ENCODE measurements at places on chromosomes 1 and 21.

DNA sequence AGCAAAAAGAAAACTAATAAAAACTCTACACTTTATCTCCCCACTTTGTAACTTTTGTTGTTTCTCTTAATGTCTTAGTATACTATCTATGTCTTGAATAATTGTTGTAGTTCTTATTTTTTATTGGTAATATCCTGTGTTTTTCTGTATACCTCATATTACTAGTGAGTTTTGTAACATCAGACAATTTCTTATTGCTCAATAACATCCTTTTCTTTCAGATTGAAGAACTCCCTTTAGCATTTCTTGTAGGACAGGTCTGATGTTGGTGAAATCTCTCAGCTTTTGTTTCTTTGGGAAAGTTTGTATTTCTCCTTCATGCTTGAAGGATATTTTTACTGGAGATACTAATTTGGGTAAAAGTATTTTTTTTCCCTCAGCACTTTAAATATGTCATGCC, 79.8 kb upstream of the LRRC8B start:
- no peak for DNase-seq

DNA sequence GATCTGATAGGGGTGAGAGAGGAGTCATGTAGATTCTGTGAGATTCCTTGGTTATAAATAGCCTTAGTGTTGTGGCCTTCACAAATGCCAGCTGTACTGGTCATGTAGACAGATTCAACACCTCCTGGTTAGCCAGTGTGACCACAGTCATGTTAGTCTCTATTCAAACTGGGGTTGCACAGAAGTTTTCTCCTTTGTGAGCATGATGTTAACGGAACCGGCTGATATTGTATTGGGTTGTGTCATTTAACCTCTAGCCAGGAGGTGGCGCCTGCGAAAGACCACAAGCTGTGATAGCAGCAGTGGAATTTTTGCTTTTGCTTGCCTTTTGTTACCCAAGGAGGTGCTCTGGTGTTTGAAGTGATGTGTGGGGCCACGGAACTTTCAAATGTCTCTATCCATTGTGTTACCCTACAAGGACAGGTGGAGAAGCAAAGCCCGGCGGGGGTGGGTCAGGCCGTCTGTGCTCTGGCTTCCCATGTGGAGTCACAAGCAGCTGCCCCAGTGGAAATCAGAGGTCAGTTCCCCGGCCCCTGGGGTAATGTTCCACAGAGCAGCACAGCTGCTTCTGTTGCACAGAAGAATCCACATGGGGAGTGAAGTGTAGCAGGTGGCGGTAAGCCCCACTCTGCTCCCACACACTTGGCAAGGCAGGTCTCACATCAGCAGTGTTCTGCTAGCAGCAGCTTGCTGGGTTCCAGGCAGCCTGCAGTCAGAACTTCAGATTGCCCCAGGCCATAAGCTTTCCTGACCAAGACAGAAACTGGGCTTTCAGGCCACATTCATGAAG, 112.6 kb downstream of the ADAMTS1 start:
- DNase-seq = peak; percentile 12

DNA sequence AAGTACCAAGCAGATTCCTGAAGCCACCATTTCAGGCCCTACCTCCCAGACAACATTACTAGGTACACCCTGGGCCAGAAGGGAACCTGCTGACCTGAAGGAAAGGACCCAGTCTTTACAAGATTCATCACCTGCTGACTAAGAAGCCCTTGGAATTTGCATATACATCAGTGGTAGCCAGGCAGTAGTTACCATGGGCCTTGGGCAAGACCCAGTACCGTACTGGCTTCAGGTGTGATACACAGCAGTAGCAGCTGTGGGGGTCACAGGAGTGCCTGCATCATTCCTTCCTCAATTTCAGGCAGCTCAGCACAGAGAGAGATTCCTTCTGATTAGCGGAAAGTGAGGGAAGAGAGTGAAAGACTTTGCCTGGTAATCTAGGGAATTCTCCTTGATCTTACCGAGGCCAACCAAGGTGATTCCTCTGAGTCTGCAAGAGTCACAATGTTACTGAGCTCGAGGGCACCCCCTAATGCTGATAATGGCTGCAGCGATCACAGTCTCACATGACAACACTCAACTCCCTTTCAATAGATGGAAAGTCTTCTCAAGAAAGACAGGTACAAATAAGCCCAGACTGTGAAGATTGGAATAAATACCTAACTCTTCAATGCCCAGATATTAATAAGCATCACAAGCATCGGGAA, 22.0 kb upstream of the UHMK1 start:
- no peak for DNase-seq

DNA sequence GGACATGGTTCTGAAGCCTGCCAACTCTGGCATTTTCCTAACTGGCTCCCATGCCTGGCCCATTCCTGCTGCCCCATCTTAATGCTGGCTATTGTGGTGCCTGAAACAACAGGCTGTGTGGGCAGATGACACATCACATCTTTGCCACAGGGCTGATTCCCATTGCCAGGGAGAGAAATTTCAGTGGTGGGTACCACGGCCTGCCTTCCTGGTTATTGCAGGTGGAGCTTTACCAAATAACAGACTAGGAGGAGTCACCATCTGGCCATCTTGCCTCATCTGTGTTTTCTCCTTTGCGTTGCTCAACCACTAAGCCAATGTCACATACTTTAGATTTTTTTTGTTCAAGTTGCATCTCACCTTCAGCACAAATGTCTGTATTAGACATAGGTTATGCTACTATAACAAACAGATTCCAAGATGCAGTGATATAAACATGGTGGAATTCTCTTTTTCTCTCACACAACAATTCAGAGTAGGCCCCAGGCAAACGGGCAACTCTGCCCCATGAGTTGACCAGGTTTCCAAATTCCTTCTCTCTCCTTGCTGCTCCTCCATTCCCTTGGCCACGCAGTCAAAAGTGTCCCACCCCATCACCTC, 14.1 kb downstream of the CDA start:
- no peak for DNase-seq
